ENCODE measurements at places on chromosomes 11 and 22.

- no peak for DNase-seq
Observed at GRCh38 chr11:68664906-68665305, 19.4 kb upstream of the GAL start.

GRCh38 chr11:6856871-6857270, 6.0 kb upstream of the OR10A2 start:
- no peak for DNase-seq

GRCh38 chr22:19891317-19892256, 36.9 kb upstream of the GNB1L start:
- peak; percentile 69 for DNase-seq

DNA sequence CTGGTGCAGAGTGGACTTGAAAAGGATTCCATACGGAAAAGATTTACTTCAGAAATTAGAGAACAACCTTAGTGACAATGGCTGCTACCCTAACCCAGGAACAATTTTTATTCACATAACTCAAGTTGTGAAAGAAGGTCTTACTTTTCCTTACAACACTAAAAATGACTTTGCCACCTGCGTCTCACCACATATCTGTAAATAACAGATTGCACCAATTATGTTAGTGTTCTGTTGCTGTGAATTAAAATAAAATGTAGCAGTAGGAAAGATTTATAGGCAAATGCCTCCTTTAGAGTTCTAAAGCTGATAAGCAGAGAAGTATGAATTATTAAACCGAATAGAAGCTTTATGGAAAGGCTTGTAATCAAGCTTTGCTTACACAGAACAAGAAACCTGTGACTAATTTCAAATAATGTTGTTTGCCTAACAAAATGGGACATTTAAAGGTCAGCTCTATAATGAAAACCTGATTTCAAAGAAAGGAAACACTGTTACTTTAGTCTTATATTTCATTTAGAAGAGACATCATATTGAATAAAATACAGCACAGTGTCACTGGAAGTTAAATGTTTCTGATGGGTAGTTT, 2237.8 kb downstream of the LRRC4C start:
- DNase-seq: no peak

- no peak for DNase-seq
Observed at GRCh38 chr11:10022764-10023163, 271.3 kb downstream of the SBF2 start.

- DNase-seq: no peak
Observed at GRCh38 chr22:39522567-39523300, 2.4 kb downstream of the ATF4 start.

All from activated T-cell treated with anti-CD3 and anti-CD28 coated beads for 1 hour (primary cell).